ENCODE measurements at places on chromosomes 5 and 9. TPM values are rescaled to one million over a fixed set of nuclear protein-coding genes. Genes with fewer than 3 reads are reported as not detected.

DNA sequence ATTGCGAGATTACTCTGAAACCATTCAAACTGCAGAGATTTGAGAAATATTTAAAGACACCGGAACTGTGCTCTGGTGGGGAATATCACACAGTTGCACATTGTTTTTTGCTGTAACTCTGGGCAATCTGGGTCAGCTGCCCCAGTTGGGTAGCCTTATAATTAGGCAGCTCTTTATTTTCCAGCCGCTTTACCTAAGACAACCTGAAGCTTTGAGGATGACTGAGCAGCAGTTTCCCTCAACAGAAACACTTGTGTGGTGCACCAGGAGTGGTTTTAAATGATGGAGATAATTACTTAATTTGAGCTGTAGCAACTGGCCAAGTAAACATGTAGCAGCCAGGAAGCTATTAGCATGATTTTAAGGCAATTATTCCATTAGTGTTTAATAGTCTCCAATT, 2.9 kb downstream of the PLCXD3 start:
- no peak for DNase-seq

DNA sequence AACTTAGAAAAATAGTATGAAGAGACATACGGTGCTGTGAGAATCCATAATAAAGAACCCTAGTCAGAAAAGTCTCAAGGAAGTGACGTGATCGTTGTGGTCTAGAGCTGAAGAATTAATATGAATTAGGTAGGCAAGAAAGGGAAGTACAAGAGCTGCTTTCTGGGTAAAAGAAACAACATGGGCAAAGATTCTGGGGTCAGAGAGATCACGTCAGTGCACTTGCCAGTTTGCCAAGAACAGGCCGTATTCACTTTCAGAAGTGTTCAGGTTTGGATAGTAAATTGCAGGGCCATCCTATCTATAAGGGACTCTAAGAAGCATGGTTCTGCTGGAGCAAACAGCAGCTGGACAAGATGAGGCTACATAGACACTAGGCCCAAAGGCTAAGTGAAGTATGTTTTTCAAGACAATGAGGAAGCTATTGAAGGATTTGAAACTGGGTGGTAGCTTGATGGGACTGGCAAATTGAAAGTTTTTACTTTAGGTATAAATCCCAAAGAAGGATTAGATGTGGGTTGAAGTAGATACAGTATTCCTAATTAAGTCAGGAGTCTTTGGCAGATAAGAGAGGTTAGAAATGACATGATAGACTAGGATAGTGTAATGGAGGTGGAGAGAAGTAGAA, 4.8 kb upstream of the CHD1 start:
- DNase-seq = no peak

- no peak for DNase-seq
Observed at GRCh38 chr9:98698856-98699255, 9.9 kb downstream of the GABBR2 start.

- no peak for DNase-seq
Observed at GRCh38 chr5:132029609-132030330, 18.3 kb upstream of the ACSL6 start.

DNA sequence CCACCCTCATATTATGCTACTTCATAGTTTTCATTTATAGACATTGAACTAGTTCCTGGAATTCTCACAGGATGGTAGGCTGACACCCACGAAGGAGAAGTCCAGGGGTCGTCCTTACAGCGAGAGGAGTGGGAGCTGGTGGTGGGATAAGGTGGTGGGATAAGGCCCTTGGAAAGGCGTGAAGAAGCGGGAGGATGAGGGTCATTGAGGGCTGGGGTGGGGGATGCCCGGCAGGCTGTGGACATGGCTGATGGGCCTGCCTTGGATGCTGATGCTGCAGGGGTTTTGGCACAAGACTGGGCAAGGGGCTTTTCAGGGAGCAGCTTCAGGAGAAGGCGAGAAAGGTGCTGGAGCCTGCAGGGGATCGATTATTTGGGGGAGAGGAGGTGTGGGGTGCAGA, 9.4 kb downstream of the DAB2IP start:
- DNase-seq = no peak

DNA sequence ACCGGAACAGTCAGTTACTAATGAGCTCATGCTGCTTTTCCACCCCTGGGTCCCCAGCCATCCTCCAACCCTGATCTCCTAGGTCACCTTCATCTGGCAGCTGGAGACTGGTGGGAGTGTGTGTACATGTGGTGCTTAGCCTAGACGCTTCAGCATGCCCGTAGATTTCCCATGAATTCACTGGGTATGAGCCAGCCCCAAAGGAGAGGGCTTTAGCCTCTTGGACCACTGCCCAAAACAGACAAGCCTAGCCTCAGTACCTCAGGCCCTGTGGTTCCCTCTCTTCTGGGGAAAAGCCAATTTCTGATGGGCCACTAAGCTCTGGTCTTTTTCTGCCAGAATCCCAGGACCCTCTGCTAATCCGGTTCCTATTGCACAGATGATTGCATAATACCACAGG, 48.0 kb upstream of the ASTN2 start:
- no peak for DNase-seq

DNA sequence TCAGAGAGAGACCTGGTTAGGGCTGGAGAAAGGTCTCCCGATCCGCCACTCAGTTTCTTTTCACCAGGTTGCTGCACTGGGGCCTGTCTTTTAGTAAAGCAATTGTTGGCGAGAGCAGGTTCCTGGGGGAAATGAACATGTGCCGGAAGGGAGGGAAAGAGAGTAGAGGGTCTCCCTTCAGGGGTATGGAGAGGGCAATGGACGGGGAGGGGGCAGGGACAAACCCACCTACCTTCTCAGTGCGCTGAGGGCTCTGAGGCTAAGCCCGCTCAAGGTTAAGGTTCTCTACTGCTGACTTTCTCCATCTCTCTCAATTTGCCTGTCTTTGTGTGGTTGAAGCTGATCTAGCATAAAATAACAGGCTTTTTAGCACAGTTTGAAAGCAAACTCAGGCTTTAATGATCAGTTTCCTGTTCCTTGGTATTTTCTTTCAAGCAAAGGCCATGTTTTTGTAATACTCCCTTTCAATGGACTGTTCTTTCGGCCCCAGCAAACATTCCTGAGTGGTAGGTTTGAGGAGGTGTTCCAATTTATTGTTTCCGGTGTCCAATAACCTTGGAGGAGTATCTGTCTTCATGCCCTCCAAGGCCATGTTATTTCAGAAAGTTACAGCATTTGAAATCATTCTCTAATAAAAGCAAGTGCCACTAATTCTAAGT, 25.5 kb upstream of the TRAF1 start:
- no peak for DNase-seq

GRCh38 chr9:134217431-134218210, 53.3 kb upstream of the RNU6ATAC start:
- no peak for DNase-seq

GRCh38 chr9:134959971-134960310, 42.2 kb upstream of the FCN1 start:
- DNase-seq = no peak

DNA sequence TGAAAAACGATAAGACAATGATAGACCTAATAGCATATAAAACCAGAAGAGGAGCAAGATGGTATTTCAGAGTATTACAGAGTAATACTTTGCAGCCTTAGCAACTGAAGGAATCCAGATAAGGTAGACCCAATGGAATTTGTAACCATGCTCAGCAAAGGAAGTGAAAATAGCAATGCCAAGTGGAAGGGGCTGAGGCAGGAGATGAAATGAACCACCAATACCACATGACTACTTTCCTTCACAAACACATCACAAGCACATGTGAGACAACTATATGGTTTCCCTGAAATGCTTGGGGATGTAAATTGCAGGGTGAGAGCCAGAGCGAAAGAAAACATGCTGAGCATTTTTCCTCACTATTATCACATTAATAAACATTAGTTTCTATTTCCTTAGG, 79.8 kb upstream of the MELK start:
- no peak for DNase-seq

GRCh38 chr5:154652746-154653417, 102.3 kb upstream of the LARP1 start:
- DNase-seq = no peak

DNA sequence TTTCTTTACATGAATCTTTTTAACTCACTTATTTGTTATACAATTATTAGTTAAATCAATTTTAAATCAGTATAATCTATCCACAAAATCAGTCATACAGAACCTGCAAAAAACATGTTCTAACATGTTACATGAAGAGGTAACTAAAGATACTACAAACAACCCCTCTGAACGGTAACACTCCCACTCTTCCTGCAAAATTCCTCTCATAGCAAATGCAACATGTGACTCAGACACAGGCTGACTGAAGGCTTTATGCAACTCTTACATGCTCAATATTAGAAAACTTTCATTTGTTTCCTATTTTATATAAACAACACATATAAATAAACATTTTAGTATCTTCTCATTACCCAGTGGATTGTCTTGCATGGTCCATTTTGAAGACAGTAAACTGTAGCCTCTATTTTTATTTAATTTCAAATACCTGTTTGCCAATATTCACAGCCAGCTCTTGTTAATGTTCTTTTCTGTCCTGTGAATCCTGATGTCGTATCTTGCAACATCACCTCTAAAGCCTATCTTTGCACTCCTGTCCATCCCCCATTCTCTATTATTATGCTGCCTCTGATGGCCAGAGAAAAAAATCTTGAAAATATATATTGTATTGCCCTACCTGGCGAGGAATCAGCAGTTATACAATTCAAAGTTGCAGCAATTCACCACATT, 100.5 kb upstream of the CCDC152 start:
- DNase-seq = peak; percentile 9

GRCh38 chr5:98796197-98796972, 22.9 kb downstream of the RGMB start:
- peak; percentile 67 for DNase-seq

- DNase-seq = no peak
Observed at GRCh38 chr9:22045423-22045822, 36.3 kb upstream of the CDKN2B start.

GRCh38 chr5:68173007-68173406, 42.5 kb upstream of the PIK3R1 start:
- no peak for DNase-seq

- DNase-seq = no peak
Observed at GRCh38 chr5:115720888-115721287, 95.1 kb upstream of the TMED7 start.

- DNase-seq = peak; percentile 18
Observed at GRCh38 chr5:93658044-93658443, 75.0 kb downstream of the NR2F1 start.

GRCh38 chr5:67002832-67003684, 193.5 kb downstream of the CD180 start:
- no peak for DNase-seq

GRCh38 chr5:77326986-77327734, 116.7 kb downstream of the PDE8B start:
- DNase-seq = no peak

DNA sequence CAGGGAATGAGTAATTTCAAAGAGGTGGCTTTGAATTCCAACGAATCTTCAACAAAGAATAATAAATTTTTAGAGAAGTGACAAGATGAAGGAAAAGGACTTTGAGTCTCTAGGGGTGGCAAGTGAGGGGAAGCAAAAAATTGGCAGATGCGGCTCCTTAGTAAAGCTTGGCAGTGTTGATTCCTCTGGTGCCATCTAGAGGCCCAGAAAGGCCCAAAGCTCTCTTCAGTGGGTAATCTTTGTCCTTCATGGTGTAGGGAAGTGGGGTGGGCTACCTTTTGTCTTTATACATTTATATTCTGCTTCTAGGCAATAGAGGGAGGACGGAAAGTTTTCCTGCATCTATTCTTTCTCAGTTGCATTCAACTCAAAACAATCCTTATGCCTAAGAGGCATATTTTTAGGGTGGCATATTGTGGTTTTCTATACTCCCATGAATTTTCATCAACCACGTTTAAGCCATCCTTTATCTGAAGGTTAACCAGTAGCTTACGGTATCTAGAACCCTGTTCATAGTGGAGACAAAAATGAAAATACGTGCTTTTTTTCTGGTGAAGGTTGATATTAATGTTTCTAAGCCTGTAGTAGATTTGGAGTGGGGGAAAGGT, 17.5 kb upstream of the ROPN1L start:
- DNase-seq = peak; percentile 46

- no peak for DNase-seq
Observed at GRCh38 chr5:178094345-178094744, 19.0 kb upstream of the N4BP3 start.

- no peak for DNase-seq
Observed at GRCh38 chr9:19372567-19372966, 7.5 kb downstream of the RPS6 start.

DNA sequence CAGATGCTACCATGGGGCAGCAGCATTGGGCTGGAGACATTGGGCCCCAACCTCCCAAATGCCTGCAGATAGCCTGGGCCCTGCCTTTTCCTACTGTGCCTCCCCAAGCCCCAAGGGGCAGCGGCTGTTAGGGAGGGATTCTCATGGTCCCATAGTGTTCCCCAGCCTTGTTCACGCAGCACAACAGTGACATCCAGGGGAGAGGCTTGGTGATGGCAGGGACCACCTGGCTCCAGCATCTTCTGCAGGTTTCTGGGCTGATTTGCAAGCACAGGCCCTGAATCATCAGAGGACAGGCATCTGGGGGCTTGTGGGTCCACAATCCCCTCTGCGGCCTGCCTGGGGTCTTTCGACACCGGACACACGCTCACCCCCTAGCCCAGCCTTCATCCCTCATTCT, 354.6 kb downstream of the SLIT3 start:
- DNase-seq = no peak

DNA sequence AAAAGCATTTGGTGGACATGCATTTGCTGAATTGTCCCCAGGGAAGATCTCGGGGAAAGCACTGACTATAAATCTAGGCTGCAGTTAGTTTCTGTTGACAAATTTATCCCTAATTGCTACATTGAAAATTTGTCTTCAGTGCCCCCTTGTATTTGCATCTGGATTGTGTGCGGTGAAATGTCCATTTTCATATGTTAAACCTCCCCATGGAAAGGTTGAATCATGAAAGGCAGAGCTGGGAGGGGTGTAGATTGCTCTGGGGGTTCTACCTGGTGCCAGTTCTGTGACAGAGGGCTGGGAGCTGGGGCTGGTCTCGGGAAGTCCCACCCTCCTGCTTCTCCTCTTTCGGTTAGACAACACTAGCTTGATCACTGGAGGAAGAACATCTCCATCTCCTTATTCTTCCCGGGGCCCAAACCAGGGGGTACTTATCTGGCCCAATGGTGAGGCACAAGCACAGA, 101.9 kb downstream of the GADD45G start:
- no peak for DNase-seq

PCA3 gene
- not detected for total RNA-seq

QRFP gene
- total RNA-seq = not detected

LCN9 gene
- total RNA-seq = not detected

NMUR2 gene
- total RNA-seq = not detected

KCNMB1 gene
- under 0.01 TPM for total RNA-seq

IFNB1 gene
- total RNA-seq = not detected

PPIC gene
- 42.5 TPM for total RNA-seq

PCDHA1 gene
- total RNA-seq = under 0.01 TPM

BARHL1 gene
- not detected for total RNA-seq
